ENCODE measurements at places on chromosomes 6 and 20.
A peak's percentile ranks its signal among the peaks of the same experiment; 100 is the strongest.

- DNase-seq, result peak; percentile 31
These were observed 68.5 kb downstream of the FYN start for GRCh38 chr6:111804627-111805235.

DNA sequence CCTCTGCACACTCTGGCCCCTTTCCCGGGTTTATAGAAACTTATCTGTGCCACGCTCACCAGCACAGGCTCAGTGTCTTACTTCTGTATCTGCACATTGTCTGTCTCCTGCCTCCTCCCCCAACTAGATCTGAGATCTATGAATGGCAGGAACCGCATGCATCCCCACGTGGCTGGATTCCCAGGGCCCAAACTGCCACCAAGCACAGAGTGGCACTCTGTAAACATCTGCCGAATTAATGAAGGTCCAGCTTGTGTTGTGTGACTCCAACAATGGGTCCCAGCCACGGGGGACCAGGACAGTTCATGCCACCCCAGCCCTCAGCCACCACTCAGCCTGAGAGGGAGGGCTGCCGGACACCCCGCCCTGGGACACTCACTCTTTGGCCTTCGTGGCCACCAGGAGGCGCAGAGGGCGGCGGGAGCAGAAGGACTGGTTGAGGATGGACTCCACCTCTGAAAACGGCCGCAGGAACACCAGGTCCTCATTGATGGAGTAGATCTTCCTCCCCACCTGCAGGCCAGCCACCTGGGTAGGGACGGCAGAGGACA, 171.1 kb downstream of the PREX1 start:
- DNase-seq, result no peak

DNA sequence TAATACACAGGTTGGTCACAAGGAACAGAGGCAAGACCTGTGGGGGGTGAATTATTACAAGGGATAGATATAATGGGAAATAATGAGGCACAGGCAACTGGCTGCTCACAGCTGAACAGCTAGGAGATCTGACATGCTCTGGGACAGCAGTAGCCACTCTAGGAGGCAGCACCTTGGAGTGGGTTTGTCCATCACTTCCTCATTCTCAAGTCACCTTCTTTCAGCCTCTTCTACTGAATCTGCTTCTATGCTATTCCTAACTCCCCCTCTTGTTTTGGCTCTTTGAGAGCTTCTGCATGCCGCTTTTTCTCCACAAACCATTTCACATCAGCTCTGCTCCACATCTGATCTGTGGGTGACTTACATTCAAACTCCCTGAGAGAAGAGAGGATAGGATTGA, 345.5 kb upstream of the MAP3K7 start:
- DNase-seq, result no peak

- DNase-seq, result no peak
These were observed 46.0 kb downstream of the HUS1B start for GRCh38 chr6:610882-611281.

DNA sequence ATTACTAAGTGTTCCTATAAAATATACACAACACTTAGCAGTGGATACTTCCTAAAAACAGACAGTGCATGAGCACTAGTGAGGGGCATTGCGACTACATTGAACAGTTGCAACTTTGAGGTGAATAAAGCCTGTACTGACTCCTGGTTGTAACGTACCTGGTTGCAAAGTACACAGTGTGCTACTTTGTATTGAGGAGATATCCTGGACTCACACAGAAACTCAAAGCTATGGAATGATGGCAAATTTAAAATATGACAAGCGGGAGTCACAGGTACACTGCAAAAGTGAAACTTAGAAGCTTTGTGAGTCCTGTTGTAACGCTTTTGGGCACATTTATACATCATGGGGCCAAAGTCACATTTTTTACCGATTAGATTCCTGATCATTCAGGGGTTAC, 55.6 kb upstream of the HLA-A start:
- DNase-seq, result no peak

- DNase-seq, result no peak
These were observed 611.9 kb upstream of the MAN1A1 start for GRCh38 chr6:119961450-119961849.

DNA sequence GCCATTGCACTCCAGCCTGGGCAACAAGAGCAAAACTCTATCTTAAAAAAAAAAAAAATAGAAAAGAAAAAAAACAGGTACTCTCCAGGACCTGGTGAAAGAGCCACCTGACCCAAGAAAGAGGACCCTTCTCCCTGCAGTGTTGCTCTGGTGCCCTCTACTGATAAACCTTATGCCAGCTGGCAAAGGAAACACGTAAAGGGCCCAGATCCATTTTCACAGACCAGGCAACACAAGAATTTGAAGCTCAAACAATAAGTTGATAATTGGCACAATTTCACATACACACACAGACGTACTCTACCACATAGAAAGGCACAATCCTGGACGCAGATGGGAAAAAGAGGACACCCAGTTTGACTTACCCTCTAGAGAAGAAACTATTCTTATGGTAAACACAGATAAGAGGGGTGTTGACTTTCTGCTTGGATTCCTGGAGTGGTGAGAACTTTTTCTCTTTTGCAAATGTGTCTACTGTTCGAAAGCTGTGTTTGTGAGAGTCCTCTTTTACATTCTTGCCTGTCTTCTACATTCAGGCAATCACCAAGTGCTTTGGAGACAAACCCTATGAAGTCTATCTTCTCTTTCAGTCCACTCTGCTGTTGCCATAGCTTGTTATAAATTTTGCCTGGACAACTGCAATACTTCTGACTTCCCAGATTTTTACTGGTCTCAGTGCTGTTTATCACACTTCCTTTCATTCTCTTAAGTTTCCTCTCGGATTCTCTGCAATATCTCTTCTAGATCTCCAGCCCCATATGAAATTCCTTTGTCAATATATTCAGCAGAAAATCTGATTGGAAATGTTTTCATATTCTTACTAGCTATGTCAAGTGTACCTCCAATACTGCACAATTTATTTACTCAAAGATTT, 6.4 kb upstream of the SNRPB start:
- DNase-seq, result no peak

- DNase-seq, result no peak
These were observed 12.4 kb downstream of the UBE2V1 start for GRCh38 chr20:50100552-50100951.

GRCh38 chr6:96075826-96076225, 60.1 kb downstream of the FUT9 start:
- DNase-seq, result no peak

- DNase-seq, result no peak
These were observed 394.7 kb downstream of the THBS2 start for GRCh38 chr6:168858926-168859325.

DNA sequence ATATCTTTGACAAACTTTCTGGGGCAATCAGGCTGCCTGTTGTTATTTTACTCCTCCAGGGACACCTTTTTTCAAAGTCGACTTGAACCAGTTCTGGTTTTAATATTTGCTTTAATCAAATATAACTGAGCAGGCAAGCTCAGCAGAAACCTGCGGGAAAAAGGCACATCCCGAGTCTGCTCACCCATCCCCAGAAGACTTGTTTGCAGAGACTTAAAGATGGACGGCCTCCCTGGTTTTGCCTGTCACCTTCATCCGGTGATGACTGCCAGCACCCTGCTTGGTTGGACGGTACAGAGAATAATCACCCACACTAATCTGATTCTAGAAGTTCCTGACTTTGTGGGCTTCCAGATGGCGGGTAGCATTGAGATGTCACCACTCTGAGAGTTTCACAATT, 36.8 kb downstream of the PPP1R3G start:
- DNase-seq, result no peak

- no peak for DNase-seq
These were observed 4.4 kb upstream of the HLA-DMB start for GRCh38 chr6:32945108-32945760.

DNA sequence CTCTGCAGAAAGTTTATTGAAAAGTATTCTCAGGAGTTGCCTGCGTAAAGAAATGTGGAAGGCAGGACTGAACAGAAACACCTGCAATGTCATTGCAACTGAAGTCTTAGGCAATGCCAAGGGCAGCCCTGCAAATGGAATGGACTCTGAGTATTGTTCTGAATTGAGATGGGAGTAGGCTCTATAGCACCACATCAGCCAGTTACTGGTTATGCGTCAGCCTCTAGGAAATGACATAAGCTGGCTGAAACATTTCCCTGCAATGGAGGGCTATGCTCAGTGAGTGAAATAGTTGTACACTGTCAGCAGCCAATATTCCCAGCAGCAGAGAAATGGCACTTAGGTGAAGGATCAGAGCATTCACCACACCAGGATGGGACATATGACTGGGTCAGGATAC, 13.8 kb upstream of the GJE1 start:
- DNase-seq, result no peak

- DNase-seq, result no peak
These were observed 66.8 kb downstream of the LMBRD1 start for GRCh38 chr6:69729870-69730449.

DNA sequence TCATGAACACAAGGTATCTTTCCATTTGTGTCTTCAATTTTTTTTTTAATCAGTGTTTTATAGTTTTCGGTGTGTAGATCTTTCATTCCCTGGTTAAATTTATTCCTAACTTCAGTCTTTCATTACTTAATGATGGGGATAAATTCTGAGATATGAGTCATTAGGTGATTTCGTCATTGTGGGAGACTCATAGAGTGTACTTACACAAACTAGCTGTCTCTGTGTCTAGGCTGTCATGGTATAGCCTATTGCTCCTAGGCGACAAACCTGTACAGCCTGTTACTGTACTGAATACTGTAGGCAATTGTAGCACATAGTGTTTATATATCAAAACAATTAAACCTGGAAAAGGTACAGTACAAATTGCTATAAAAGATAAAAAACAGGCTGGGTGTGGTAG, 42.1 kb downstream of the SMAP1 start:
- DNase-seq, result no peak

- no peak for DNase-seq
These were observed 4.1 kb upstream of the LY86 start for GRCh38 chr6:6584310-6585002.

DNA sequence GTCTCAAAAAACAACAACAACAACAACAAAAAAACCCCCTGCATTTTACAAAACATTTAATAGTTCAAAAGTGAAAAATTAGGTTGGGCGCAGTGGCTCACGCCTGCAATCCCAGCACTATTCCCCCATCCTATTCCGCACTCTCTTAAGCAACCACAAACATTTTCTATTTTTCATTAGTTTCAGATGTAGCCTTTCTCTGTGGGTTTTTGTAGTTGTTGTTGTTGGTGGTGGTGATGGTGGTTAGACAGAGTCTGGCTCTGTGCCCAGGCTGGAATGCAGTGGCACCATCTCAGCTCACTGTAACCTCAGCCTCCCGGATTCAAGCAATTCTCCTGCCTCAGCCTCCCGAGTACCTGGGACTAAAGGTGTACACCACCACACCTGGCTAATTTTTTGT, 6.4 kb upstream of the GMNN start:
- DNase-seq, result no peak

DNA sequence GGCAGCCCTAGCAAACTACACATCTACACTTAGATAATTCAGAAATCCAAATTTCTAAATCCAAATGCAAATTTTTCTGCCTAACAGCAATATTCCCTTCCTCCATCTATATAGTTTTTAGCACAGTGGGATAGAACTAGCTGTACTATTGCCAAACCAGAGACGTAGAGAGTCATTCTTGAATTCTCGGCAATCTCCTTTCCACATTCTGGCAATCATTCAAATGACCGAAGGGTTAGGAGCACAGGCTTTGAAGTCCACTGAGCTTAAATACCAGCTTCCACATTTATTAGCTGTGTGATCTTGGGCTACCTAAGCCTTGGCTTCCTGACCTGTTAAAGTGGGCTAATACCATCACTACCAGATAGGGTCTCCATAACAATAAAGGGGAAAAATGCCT, 3.1 kb upstream of the RPS12 start:
- DNase-seq, result no peak

- no peak for DNase-seq
These were observed 327.3 kb downstream of the THBS2 start for GRCh38 chr6:168926306-168926705.

- no peak for DNase-seq
These were observed 94.8 kb downstream of the MYLK4 start for GRCh38 chr6:2655844-2656433.

GRCh38 chr6:104606361-104606760, 253.4 kb downstream of the HACE1 start:
- no peak for DNase-seq

DNA sequence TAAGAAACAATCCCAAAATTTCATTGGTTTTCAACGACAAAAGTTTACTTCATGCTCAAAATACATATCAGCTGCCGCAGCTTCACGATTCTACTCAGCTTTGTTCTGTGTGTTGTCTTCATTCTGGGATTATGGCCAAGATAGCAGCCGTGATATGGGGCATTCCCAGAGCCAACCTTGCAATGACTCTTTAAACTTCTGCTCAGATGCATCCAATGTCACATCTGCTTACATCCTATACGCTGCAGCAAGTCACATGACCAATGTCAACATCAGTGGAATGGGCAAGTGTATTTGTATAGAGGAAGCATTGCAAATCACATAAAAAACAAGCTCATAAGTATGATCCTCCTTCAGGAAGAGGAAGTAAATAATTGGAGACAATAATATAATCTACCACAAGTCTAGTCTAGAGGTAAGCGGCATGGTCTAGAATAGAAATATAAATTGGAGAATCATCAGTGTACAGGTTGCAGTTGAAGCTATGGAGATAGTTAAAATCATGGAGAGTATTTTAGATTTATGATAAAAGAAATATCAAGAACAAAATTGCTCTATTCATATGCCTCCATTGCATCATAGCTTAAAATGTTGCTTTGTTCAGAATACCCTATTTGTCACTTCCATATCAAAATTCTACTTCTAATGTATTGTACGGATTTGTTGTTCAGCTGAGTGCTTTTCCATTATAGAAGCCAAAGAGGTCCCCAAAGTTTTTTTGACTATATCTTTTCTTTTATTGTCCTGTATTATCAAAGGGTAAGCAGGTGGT, 7.2 kb upstream of the C6orf141 start:
- no peak for DNase-seq

- no peak for DNase-seq
These were observed 268.1 kb upstream of the SPTLC3 start for GRCh38 chr20:12740647-12741046.

DNA sequence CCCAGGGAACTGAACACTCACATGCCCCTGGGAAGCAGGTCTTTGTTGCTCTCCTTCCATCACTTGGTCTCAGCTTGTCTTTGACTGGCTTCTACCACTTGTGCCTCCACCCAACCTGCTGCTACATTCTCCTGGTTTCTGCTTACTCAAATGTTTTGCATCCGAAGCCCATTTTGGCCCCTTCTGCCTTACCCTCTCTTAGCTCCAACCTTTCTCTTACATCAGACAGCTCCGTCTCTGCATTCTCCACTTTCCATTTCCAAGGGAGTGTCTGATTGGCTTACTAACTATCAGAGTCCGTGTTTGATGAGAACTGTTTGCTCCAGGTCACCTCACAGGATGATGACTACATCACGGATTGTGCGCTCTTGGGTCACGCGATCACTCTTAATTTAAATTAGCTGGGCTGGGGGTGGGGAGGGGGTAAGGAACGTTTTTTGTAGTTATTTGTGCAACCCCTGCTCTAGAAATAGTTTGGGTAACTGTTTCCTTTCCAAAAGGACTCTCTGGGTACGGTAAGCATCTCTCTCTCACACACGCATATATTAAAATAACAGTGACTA, 844 bp upstream of the ABRACL start:
- DNase-seq, result no peak
